ENCODE measurements at places on chromosomes 5 and 9. TPM values are rescaled to one million over a fixed set of nuclear protein-coding genes. Genes with fewer than 3 reads are reported as not detected.

The CD274 gene
- 1.0 TPM for polyA plus RNA-seq

The SCAI gene
- 0.24 TPM for polyA plus RNA-seq

- no peak for DNase-seq
These were observed 57.6 kb downstream of the MLLT3 start for GRCh38 chr9:20564650-20565049.

DNA sequence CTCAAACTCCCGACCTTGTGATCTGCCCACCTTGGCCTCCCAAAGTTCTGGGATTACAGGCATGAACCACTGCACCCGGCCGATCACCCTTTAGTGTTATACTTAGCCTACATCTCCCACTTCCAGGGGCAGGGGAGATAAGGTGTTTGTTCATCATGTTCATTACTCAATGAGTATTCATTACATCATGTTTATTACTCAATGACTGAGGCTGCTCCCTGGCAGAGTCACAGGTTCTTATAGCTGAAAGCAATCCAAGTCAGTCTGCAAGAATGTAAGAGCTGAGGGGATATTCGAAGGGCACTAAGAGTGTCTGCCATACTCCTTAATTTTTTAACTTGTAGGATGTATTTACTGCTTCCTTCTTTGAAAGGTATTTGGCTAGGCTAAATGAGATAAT lies 214.2 kb downstream of the SPATA31D1 start:
- DNase-seq = no peak

- no peak for DNase-seq
These were observed 16.7 kb upstream of the TERT start for GRCh38 chr5:1311439-1312055.

GRCh38 chr9:5292141-5292540 lies 12.4 kb downstream of the RLN2 start:
- DNase-seq = no peak

DNA sequence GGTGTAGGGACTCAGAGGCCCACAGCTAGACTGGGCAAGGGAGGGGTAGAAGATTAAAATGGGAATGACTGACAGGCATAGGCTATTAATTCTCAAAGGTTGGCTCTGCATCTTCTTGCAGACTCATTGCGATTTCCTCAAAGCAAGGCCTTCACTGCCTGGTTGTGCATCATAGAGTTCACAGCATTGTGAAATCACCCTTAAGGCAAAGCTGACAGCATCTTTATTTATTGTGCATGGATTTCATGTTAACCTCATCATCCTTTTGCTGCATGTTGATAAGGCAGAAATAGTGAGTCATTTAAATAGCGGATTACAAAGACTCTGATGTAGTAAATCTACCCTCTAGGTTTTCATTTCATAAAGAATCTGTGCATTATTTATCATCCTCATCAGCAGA lies 13.6 kb upstream of the PALM2AKAP2 start:
- DNase-seq = no peak

DNA sequence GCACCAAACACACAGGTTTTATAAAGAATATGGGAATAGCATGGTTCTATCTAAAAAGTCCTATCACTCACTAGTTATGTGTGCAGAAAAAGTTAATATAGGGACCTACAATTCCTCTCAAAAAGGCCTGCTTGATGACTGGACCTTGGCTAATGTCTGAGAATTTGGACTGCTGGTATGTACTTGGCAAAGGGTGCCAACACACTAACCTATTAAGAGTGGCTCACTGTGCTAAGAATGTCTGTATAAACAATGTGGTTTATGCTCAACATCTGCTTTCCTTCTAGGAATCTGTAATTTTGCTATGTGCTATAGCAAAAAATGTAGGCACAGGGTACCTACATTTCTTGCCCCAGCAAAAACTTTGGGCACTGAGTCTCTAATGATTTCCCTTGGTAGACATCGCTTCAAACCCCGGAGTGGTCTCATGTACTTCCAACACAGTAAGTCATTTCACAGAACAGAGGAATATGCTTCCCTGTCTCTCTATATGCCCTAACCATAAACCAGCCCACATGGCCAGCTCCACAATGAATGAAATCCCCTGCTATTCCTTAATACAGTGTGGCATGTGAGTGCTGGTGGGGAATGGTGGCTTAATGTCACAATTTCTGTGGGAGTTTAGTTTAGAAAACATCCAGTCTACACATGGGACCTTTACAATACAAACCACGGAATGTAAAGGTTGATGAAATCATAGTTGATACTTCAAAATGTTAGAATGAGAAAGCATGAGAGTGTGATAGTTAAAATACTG lies 101.7 kb downstream of the UBAP2 start:
- no peak for DNase-seq

All from liver (tissue), 10 donors.